Forelimb muscle (tissue), 1 donor: ENCODE measurements at places on chromosomes 7 and 10.

- no peak for DNase-seq
These were observed 23.2 kb downstream of the PILRA start for GRCh38 chr7:100396421-100396982.

- no peak for DNase-seq
These were observed 27.5 kb downstream of the PTPRE start for GRCh38 chr10:127934383-127934782.

DNA sequence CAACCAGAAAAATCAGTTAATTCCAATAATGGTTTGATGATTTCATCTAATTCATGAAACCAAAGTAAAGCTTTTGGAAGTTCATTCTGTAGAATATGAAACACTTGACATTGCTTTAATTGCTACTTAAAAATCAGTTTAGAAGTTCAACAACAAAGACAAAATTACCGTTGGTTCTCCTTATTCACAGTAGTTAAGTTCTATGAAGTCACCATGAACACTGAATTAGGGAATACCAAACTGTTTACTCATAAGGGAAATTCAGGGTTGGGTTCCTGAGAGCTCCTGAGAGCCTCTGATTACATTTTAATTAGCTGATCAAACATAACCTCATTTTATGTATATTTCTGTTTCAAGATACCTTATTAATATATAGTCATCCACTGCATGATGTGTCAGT is 46.2 kb downstream of the ZNF438 start:
- no peak for DNase-seq

- DNase-seq, result no peak
These were observed at the start of gene ETV1 for GRCh38 chr7:13989126-13989948. Gene ETV1 (minus strand): TSS chr7:13989666. CDS start chr7:13989052, 614 bp downstream.

DNA sequence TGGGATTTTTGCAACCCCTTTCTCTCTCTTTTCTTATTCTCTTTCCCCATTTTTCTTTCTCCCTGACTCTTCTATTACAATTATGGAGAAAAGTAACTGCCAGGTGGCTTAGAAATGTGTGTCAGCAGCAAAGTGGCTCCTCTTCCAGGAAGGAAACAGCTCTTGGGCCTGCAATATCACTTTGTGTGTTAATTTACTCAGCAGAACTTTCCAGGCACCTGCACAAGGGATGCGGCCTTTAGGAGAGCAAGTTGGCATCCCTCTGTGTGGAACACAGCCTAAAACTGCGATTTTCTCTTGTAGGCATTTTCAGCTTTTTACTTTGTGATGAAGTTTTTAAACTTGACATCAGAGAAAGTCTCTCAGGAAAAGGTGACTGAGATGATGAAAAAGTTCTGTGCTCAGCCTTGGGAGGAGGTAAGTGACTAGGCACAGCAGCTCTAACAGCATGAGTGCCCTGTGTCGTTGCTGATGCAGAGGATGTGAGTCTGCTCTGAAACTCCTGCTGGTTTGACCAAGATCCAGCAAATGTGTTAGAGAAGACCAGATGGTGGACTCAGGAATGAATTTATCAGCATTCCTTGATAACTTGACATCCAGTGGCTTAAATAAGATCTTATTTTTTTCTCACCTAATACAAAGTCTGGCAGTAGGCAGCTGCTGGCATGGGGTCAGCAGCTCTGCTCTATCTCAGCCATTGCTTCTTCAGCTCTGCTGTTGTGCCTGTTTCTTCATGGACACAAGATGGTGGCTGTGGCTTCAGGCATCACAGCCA is 47.4 kb upstream of the CC2D2B start:
- no peak for DNase-seq

DNA sequence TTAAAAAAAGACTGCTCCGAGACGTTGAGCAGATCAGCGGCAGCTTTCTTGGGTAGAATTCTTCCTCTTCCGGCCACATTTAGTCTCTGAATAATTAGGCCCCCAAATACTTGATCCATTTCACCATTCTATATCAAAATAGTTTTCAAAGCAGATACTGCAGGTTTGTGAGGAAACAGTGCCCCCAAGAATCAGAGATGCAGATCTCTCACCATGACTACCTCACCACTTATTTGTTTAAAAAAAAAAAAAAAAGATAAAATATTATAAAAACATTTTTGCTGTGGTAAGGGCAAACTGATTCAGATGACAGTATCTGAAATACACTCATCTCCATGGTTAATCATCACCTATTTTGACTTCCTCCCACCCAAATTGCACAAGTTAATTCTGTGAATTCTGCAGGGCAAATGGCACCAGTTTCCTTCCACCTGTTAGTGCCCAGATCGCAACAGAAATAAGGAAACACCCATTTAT is 210.4 kb downstream of the FAM107B start:
- no peak for DNase-seq

DNA sequence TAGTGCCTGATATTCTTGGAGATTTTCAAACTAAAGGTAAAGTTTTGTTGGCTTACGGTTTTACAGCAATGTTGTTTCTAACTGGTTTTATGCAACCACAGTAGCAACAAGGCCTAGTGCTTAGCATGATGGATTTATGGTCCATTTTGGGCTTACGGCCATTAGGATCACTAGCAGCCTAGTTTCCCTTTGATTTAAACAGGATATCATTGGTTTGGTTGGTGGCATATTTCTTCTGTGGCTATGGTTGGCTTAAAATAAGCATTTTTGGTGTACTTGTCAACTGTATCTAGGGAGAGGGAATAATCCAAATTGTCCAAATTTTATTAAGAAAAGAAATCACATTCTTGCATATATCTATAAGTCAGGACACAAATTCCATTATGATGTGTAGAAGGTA is 194.0 kb downstream of the HDAC9 start:
- no peak for DNase-seq

- no peak for DNase-seq
These were observed 14.9 kb downstream of the CCL26 start for GRCh38 chr7:75756991-75757676.

GRCh38 chr7:54560723-54561122 is 18.5 kb downstream of the VSTM2A start:
- DNase-seq, result no peak

DNA sequence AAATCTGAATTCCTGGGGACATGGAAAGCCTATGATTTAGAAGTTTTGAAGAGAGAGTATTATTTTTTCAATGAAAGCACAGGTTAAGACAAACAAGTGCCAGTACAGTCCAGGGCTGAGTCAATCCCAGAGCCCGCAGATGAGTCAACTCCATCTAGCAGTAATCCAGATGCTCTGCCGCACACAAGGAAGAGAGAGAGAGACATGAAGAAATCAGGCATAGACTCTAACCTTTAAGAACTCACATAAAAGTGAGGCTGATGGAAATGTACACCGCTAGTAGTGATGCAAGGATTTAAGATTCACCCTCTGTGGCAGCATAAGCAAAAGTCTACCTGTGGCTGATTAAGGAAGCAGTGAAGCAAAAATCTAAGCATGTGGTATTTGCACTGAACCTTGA is 651.5 kb downstream of the TNS3 start:
- DNase-seq, result no peak

- DNase-seq, result no peak
These were observed 65.2 kb downstream of the GOLGA7B start for GRCh38 chr10:97914837-97915211.

GRCh38 chr10:46222364-46222935 is 64.3 kb upstream of the ANTXRL start:
- no peak for DNase-seq

DNA sequence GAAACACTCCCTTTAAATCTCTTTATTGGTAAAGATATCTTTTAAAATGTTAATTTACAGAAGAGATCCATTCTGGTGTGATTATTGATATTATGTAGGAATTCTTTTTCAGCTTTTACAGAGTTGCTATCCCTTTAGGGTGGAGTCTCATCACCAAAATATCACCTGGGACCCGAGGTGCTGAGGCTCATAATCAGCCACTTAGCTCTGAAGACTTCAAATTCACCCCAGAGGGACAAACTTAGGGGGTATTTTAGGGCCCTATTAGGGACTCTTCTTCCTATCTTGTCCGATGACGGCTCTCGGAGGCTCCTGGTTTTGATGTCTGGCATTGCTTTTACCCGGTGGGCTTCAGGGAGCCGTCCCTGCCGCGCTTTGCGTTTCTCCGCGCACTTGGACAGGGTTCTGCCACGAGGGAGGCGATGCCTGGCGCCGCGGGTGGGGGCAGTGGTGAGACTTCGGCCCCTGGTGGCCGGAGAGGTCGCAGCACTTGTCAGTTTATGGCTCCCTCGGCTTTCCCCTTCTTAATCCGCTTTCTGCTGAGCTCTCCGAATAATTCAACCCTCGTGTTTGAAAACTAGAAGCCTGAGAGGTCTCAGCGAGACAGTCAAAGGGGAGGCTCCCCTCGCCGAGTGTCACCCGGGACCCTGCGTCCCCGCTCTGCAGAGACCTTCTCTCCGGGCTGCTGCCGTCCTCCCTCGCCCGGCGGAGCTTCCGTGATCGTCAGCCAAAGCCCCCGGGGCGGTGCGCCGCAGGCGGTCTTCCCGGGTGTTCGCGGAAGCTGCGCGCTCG is 27.8 kb downstream of the RBM20 start:
- no peak for DNase-seq

DNA sequence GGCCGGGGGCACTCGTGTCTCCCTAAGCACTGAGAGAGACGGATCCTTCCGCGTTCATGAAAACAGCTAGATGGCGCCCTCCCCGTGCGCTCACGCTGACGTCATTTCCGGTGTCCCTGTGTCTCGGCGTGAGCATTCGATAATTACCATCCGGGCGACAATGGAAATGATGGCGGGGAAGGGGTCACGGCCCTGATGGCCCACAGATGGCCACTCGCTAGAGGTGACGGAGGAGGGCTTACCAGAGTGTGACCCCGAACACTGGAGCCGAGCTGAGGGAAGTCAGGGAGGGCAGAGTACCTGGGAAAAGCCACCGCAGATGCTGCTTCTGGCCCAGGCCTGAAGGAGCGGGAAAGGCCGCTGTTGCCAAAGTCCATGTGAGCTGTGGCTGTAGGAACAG is 222.9 kb downstream of the TCERG1L start:
- no peak for DNase-seq

- no peak for DNase-seq
These were observed 113.7 kb downstream of the SFMBT2 start for GRCh38 chr10:7297094-7297493.

DNA sequence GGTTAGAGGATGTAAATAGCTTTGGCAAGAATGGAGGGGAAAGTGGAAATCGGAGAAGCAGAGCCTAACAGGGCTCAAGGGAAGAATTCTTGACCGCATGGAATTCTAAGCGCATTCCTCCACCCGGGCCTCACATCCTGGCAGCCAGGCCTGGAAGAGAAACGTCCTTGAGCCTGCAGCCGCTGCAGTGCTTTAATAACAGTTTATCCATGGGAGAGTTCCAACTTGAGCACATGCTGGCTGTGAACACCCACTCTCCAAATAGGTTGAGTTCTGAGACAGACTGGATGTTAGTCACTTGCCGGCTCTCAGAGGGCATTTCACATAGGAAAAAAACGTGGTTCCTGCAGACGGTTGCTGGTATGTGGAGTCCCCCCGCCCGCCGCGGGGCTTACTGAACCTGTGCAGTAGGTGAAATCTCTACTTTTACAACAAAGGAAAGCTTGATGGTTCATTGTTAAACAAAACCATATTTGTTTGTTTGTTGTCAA is 61.4 kb upstream of the STEAP1B start:
- peak; percentile 68 for DNase-seq

GRCh38 chr10:32326119-32326518 is 20.8 kb downstream of the EPC1 start:
- DNase-seq, result no peak

- DNase-seq, result no peak
These were observed 153.7 kb downstream of the FANK1 start for GRCh38 chr10:126049759-126050700.

GRCh38 chr10:98195120-98195519 is 60.7 kb downstream of the R3HCC1L start:
- DNase-seq, result no peak

GRCh38 chr10:47361293-47361692 is 13.1 kb downstream of the RBP3 start:
- DNase-seq, result no peak

DNA sequence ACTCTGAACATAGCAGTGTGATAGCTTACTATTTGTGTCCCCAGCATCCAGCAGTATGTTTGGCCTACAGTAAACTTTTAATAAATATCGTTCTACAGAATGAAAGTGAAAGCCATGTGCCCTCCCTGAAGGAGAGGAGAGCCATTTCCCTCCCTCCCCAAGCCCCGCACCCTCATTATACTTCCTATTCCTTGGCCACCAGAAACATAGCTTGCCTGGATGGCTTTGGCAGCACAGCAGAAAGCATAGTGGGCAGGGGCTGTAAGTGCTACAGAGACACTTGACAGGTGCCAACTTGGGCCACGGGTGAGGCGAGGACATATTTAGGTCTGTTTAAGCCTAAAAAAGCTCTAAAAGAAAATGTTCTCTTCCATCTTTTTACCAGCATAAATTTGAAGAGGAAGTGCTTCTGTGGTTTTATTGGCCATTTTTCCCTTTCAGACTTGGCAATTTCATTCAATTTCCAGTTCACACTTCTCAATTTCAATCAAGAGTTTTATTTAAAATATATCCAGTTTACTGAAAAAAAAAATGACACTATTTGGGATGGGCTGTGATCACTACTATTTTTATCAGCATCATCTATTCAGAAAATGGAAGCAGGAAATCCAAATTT is 12.7 kb downstream of the HHEX start:
- DNase-seq, result no peak

- DNase-seq, result no peak
These were observed 12.4 kb downstream of the KLF6 start for GRCh38 chr10:3772361-3773171.

DNA sequence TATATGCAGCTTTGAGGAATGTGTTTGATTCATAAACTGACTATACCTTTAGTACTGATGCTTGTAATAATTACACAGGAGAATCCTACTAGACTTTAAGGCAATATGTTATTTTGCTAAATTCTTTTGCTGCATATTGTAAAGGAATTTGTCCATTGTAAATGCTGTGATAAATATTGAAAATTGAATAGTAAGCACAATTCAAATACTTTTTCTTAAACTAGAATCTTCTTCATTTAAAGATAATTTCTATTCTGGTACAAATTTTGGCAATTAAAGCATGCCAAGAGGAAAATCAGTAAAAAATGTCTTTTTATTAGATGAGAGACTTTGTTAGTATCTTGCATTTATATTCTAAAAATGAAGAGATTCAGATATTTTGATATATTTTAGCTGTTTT is 45.4 kb downstream of the SMNDC1 start:
- no peak for DNase-seq

- no peak for DNase-seq
These were observed 63.7 kb upstream of the IL6 start for GRCh38 chr7:22663357-22663718.

- DNase-seq, result no peak
These were observed 213.3 kb upstream of the FZD8 start for GRCh38 chr10:35855155-35855947.
